Left hindlimb (tissue), 1 donor: ENCODE measurements at places on chromosomes 6 and 20.

DNA sequence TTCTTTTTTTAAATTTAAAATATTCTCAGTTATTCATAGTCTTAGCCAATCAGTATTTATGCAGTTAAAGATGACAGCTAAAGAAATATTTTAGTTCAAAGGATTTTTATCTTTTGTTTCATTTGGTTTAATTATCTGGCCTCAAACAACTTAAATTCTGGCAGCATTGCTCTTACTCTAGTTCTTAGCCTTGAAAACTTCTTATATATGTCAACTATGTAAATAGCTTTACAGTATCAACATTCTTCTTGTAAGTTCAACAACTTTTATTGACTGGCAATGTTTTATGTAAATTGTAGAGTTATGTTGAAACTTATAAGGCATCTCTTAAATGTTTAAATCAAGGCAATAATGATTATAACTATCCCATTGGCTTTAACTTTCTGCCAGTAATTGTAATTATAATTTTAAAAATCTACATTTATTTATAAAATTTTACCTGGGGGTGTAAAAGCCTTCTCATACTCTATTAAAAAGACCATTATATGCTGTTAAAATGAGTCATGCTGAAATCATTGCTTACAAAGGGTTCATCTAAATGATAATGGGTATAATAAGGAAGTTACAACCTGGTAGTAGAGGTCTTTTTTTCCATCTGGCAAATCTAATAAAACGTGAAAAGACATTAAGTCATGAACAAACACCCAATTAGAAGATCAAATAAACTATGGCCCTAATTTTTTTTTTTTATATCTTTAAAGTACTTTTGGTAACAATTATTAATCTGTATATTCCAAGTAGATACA lies 45.8 kb upstream of the FAM184A start:
- DNase-seq, result no peak

GRCh38 chr6:167838207-167838748 lies 11.6 kb downstream of the AFDN start:
- no peak for DNase-seq

DNA sequence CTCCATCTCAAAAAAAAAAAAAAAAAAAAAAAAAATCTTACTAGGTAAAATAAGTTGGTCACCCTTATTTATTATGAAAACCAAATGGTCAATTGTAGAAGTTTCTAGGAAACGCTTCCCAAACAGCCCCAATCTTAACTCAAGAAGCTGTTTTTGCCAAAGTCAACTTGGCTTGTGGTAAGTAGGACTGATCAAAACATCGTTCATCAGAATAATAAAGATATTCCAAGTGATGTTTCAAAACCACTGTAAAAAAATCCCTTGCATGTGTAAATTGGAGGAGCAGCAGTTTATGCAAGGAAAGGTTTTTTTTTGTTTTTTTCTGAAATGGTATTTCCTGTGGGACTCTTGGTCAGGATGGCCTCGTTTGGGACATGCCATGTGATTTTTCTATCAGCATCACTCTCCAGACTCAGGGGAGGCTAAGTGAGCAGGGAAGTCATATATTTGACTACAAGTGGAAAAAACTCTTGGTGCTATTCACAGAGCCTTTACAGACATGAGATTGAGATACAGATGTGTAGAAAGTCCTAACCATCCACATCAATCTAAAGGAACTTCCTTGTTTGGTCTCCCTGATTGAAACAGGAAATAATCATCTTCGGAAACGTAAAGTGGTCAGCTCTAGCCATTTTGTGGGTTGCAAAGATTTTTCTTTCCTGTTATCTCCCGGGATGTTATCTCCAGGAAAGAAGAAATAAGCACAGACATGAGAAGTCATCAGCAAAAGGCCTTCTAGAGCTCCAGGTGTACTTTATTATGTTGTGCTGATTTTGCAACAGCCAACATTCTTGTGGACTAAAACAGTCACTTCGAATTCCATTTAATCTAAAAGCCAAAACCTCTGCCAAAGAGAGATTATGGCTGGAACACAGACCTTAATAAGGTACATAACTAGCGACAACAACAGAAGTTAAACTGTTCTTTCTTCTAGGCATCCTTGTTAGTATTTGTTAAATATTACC lies 177.8 kb downstream of the EDN1 start:
- no peak for DNase-seq

- DNase-seq, result no peak
These were observed 358.2 kb downstream of the PLCB1 start for GRCh38 chr20:8490076-8490830.

- no peak for DNase-seq
These were observed 50.0 kb downstream of the IL20RA start for GRCh38 chr6:136994782-136995181.

- no peak for DNase-seq
These were observed 1.1 kb upstream of the FOXQ1 start for GRCh38 chr6:1310628-1311399.

DNA sequence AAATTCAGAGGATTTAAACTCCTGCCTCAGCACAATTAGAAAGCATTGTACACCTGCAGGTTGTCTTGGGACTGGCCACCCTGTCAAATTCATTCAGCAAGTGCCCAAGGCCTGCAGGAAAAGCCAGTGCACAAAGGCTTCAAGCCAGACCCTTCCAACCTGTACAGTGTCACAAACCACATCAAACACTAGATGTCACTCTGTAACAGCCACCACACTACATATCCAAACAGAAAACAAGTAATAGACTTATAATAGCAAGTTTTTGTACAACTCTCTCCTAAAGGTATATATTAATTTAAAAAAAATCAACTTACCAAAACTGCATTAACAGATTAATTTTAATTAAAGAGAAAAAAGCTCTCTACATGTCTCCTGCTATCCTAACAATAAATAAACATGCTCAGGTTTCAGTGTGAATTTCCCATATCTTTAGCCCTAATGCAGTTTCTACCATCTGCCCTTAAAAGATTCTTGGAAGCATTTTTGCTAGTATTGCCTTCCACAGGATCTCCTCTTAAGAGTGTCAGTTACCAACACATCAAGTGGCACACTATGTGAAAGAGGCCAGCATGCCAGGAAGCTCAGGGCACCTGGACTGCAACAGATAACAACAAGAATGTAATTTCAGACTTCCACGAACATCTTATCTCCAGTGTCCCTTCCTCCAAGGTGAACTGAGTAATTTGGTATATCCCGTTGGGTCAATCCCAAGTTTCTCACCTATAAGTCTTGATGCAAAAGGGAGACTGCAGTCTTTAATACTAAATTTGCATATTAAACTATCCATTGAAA lies 47.5 kb downstream of the RALGAPA2 start:
- no peak for DNase-seq

GRCh38 chr6:24788031-24788665 lies 10.6 kb downstream of the ARMH2 start:
- no peak for DNase-seq

DNA sequence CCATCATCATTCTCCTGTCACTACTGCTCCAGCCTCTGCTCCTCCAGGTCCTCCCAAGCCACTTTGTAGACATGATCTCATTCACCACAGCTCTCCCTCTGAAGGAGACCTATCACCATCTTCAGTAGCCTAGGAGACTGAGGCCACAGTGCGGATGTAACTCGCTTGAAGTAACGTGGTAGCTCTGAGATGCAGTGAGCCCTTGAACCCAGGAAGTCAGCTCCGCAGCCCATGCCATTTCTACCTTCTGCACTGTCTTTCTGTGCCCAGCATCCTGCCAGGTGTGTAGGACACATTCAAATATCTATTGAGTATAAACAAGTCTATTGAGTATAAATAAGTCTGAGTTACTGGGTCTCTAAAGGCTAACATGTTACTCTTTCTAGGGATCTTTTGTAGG lies 164.4 kb downstream of the CDH26 start:
- DNase-seq, result no peak

GRCh38 chr6:7787137-7787608 lies 61.3 kb downstream of the BMP6 start:
- peak; percentile 69 for DNase-seq

DNA sequence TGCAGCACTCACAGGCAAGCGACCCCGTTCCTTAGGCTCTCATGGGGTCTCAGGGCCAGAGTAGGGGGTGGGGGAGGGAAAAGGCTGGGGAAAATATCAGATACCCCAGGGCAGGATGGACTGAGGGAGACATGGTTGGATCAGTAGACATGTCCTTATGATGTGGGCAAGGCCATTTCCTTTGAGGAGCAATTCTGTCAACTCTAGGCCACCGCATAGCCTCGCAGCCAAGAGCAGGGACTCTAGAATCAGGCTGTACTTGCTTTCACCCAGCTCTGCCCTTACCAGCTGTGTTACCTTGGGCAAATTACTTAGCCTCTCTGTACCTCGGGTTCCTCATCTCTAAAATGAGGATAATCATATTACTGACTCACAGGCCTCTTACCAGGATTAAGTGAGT lies 2.2 kb upstream of the MAPK13 start:
- DNase-seq, result no peak

DNA sequence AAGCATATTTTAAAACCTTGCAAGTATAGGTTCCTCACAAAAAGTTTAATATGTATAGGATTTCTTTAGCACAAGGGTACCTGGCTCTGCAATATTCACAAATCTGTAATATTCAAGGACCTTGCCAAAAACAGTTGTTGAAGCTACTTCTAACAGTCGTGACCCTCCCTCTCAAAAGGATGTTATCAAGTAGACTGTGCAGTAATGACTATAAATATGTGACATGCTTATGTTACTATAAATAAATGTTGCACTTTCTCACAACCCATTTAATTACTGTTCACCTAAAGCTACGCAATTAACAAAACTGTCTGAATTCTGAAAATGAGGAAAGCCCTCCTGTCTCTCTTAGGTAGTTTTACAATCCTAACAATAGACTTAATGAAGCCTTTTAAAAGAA lies 41.8 kb downstream of the FYN start:
- no peak for DNase-seq

DNA sequence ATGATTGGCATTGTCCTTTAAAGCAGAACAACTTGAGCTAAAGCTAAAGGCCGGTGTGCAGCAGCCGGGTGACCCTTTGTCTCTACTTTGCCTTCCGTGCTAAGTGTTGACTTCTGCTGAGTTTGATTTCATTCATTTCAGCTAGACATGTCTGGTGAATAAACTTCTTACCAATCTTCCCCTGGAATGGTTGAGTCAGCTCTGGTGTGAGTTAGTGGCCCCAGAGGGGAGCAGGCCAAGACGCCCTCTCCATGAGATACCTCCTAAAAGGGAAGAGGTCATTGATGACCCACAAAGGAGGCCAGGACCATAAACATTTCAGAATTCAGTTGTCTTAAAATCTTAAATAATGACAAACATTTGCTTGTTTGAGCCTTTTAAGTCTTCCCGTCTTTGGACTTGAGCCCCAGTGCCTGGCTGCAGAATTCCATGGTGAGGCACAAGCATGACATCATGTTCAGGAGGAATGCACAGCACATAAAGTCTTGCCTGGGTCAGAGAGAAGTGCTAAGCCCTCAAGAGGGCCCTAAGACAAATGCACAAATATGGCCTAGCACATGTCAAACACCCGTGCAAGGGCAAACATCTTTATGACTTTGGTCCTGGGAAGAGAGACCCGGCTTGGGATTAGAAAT lies 96.3 kb upstream of the NEDD9 start:
- no peak for DNase-seq

DNA sequence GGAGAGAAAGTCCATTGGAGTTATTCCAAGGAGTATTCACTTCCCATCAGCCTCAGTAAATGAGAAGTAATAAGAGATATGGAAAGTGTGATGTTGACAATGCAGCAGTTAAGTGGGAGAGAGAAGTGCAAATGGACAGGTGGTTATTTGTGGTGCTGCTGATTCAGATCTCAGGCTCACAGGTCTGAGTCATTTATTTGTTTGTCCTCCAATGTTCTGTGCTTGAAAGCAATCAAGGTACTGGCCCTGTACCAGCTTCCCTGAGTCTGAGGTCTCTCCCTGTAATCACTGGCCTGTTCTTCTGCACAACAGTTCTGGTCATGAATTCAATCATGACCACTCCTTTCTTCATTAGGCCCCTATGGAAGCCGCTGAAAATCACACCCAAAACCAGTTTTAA lies 827.7 kb downstream of the MAFB start:
- DNase-seq, result no peak

DNA sequence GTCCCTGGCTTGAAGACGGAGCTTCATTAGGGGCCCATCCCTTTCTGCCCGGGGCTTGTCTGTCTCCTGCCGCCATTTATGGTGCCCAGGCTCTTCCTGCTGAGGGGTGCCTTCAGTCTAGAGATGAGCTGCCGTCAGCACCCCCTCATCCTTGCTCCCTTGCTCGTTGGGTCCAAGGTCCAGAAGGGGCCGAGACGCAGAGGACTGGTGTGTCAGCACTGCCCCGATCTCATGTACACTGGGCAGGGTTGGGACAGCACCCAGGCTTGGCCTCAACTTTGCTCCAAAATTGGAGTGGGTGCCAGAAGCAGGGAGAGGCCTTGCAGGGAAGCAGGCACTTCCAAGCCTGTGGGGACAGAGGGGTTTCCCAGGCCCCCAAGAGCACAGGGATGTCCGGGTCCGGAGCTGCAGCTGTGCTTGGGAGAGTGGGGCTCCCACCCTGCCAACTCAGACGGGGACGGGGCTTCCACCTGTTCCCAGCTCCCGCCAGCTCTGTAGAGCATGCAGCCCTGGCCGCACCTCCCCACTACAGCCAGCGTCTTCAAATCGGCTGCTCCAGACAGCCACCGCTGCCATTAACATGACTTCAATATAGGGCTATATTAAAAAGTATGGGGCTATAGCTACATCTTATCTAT lies 488.8 kb downstream of the TENT5A start:
- no peak for DNase-seq

- DNase-seq, result no peak
These were observed 6.4 kb upstream of the MYT1 start for GRCh38 chr20:64157878-64158277.

DNA sequence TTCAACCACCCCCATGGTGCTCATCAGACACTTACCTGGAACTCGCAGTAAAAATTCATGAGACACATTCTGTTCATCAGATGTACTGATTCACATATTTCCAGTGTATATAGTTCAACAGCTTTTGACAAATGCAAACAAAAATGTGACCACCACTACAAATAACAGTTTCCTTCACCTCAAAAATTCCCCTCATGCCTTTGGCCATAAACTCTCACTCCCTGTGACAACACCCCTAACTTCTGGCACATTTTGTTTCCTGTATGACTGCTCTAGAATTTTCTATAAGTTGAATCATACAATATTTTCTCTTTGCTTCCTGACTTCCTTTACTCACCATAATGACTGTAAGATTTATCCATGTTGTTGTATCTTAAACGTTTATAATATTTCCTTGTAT lies 63.7 kb downstream of the C6orf118 start:
- DNase-seq, result no peak

- no peak for DNase-seq
These were observed at the start of gene OR2W1 for GRCh38 chr6:29045075-29045474. Gene OR2W1 (minus strand): TSS chr6:29045175. CDS start chr6:29045175, 0 bp downstream.
